NCI-H345 (cell line): ENCODE measurements at places on chromosomes 2 and 18.

- no peak for DNase-seq
These were observed 66.0 kb downstream of the ARL4C start for GRCh38 chr2:234430871-234431270.

DNA sequence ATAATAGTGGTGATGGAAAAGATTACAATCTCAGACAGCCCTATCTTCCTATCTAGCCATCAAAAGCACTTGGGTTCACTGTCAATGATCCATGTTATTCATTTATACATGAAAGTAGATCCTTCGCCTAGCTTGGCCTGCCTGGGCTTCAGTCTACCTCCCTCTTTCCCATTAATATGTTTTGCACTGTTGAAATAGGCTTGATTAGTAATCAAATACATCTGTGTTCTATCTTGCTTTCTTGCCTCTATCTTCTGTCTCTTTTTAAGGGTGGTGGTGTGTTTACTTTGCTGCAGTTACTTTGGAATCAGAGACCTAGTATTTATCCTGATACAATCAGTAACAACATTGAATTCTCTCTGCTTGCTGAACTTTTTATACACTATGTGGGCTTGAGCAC, 521.2 kb downstream of the TNS1 start:
- no peak for DNase-seq

- no peak for DNase-seq
These were observed 116.6 kb downstream of the HDAC4 start for GRCh38 chr2:239283961-239284795.

- DNase-seq, result no peak
These were observed 64.3 kb upstream of the MSTN start for GRCh38 chr2:190126798-190127197.

DNA sequence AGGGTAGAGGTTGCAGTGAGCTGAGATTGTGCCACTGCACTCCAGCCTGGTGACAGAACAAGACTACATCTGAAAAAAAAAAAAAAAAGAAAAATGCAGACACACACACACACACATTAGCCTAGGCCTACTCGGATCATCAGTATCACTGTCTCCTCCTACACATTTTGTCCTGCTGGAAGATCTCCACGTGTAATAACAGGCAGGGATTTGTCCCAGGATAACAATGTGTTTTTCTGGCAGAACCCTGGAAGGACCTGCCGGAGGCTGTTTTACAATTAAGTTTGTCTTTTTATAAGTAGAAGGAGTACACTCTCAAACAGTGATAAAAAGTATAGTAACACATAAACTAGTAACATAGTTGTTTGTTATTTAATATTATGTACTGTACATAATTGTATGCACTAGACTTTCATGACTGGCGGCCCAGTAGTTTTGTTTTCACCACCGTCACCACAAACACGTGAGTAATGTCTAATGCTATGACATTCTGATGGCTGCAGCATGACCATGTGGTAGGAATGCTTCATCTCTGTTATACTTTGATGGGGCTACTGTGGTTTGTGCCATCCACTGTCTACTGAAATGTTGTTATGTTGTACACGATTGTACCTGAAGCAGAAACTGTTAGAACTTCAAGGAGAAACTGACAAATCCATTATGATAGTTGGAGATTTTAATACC, 130.6 kb downstream of the ATP9B start:
- DNase-seq, result no peak

GRCh38 chr2:219049282-219049681, 8.0 kb upstream of the CFAP65 start:
- DNase-seq, result no peak

DNA sequence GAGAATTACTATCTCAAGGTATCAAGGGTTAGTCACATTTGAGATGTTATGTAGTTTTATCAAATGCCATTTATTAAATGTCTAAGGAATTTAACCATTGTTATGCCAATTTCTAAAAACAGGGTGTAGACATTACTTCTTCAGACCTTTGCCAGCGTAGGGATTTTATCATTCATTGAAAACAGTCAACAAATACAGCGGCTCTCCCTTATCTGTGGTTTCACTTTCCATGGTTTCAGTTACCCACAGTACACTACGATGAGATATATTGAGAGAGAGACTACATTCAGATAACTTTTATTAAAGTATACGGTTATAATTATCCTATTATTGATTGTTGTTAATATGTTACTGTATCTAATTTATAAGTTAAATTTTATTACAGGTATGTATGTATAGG, 234.7 kb downstream of the TMX3 start:
- DNase-seq, result no peak

DNA sequence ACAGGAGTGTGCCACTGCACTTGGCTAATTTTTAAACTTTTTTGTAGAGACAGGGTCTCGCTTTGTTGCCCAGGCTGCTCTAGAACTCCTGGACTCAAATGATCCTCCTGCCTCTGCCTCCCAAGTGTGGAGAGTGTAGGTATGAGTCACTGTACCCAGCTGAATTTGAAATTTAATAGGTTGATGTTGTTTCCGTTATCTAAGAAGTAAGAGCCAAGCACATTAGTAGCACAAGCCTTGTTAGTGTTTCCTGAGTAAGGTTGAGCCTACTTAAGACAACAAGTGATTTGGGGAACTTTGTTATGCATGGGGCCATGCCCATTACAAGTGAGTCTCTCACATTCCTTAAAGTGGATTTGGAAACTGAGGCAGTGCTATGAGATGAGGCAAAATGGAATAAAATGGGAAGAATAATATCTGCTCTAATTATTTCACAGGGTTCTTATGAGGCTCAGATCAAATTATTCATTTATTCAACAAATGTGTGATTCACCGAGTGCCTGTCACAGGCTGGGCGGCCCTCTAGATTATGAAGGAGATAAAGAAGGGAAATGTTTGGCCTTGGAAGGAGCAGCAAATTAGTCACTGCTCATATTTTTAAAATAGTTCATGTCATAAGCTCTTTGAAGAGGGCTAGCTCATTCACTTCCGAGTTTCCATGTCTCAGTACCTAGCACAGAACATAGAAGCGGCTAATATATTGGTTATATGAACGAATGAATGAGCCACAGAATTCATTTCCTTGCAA, 217.2 kb downstream of the LDLRAD4 start:
- DNase-seq, result no peak

- DNase-seq, result no peak
These were observed 677.5 kb upstream of the FSHR start for GRCh38 chr2:49831698-49832367.

DNA sequence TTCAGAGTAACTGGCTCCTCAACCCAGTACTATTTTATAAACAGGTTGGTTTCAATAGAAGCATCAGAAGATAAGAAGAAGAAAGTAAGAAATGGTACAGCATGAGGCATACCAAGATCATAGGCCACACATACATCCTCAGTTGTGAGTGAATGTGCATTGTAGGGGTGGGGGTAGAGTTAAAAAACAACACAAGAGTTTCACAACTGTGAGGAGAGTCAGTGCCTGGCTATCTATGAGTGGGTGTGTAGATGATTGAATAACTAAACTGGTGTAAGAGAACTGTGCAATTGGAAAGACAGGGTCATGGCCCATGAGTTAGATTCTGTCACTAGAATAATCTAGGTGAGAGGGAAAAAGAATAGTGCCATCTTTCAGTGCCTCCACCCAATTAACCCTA, 748.2 kb upstream of the ACVR2A start:
- no peak for DNase-seq

- DNase-seq, result no peak
These were observed 114.4 kb upstream of the PDE1A start for GRCh38 chr2:182541268-182541667.

GRCh38 chr2:47555368-47555767, 152.4 kb downstream of the MSH2 start:
- no peak for DNase-seq

- no peak for DNase-seq
These were observed 126.5 kb downstream of the ZNF407 start for GRCh38 chr18:74724186-74724585.

GRCh38 chr2:14385043-14385442, 247.5 kb upstream of the LRATD1 start:
- no peak for DNase-seq

GRCh38 chr2:60324536-60324935, 228.9 kb downstream of the BCL11A start:
- no peak for DNase-seq

DNA sequence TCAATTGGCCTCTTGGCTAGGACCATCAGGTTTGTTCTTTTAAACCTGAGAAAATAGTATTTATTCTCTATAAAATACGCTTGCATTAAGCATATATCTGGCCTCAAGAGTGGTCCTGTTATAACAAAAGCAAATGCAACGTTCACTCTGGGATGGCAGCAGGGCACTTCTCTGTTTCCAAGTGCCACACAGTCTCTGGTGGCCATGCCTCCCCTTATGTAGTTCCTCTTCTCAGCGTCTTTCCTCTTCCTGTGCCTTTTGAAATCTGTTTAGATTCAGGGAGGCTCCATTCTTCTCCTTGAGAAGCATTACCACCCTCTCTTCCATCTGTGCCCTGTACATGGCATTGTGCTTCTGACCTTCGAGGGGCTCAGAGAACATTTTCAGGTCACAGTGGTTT, 51.9 kb downstream of the TSHZ1 start:
- DNase-seq, result no peak

- DNase-seq, result no peak
These were observed 40.4 kb upstream of the ID2 start for GRCh38 chr2:8641301-8641965.

- no peak for DNase-seq
These were observed 75.2 kb downstream of the SOWAHC start for GRCh38 chr2:109689182-109689930.

- DNase-seq, result no peak
These were observed 37.1 kb downstream of the FAM161A start for GRCh38 chr2:61816480-61817355.

GRCh38 chr18:29034113-29034856, 857.4 kb upstream of the CDH2 start:
- DNase-seq, result no peak

DNA sequence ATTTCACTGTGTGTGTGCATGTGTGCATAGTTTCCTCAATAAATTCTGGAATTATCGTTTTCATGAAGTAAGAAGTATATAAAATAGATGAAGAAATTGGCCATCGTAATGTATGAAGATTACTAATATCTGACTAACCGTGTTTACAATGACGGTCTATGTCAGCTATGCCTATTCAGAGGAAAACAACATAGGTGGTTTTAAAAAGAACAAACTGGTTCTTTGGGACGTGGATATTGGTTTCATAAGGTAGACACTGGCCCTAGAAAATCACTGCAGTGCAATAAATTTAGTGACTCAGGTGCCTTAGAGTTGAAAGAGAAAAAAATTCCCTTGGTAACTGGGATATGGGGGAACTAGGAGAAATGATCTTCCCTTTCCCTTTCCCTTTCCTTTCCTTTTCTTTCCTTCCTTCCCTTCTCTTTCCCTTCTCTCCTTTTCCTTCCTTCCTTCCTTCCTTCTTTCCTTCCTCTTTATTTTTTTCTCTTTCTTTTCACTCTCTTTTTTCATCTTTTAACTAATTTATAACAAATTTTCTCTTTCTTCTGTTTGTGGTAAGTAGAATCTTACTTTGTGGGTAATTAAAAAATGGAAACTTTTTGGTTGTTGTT, 36.4 kb downstream of the MAP2 start:
- no peak for DNase-seq

DNA sequence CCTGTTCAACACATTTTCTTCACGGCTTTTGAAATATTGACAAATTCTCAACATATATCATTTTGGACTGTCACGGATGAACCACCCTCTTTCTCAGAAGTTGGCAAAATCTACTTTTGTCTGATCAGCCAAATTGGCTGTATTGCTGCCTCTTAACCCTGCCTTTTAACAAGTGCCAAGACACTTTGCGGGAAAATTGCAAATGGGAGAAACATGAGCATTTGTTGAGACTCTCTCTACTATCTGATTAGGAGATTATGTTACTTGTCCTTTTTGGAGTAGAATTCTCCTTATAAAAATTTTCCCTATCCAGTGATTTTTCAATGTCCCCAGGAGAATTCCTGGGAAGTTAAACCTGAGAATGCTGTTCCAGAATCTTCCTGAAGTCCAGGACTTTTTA, 256.2 kb upstream of the ZSWIM2 start:
- DNase-seq, result no peak

- no peak for DNase-seq
These were observed 264.1 kb downstream of the HDAC4 start for GRCh38 chr2:239136762-239137161.

DNA sequence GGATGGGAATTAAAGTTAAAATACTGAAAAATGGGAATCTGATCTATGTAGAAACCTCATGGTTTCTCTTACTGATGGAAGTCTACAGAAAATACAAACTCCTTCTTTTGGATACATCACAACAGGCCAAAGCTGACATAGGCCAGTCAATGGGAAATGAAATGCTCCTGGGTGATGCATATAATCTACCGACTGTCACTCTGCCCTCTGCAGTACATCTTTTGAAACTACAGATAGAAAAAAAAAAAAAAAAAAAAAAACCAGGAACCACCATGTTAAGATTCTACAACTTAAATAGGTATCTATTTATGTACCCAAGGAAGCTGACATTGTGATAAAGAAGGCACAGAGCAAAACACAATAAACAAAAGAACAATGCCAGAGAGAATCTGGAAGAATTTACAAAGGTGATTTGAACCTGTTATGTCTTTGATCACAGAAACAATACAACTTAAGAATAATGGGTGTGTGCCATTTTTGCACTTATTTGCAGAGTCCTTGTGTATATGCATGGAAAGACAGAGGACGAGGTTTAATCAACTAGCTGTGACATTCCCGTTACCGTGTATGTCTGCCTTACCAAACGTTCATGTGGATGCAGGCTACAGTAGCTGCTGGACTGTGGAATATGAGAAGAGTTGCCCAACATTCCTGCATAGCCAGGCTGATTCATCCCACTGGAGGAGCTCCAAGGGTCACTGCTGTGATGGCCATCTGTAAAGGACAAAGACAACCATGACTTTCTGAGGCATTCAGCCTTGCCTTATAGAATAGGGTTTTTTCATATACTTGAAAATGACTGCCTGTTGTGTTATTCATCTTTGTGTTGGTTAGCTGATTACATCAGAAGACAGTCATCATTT, 312.7 kb downstream of the TCF4 start:
- no peak for DNase-seq

DNA sequence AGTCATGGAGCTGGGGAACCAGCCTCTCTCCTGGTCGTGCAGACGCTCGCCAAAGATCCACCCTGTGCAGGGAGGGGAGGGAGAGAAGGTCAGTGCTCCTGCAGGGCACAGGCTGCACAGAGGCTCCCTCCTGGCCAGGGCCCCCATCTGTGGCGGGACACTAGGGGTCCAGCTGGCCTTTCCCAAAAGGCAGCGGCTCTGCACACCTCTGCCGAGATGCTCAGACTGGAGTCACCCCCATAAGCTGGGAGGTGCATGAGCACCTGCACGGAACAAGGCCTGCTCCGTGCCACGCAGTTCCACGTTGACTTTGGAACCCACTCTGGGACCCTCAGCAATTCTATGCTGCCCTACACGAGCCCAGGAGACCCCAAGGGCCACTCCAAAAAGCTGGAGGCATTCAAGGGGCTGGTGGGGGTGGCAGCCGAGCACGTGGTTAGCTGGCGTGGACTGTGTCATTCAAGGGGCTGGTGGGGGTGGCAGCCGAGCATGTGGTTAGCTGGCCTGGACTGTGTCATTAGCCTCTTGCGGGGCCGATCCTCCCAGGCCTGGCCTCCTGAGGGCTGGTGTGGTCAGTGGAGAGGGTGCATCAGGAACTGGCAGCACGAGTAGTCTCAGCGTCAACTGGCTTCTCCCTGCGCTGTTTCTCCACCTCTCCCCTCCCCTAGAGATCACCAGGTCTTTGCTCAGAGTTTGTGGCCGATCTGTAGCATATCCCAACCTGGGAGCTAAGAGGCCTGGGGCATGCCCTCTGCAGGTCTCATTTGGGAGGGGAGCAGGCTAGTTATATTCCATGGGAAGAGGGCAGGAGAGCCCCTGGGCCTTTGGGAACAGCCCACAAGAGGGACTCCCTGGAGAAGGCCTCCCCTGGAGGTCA, 9.8 kb downstream of the SNORC start:
- DNase-seq, result no peak

GRCh38 chr18:43751835-43752234, 474.5 kb upstream of the SYT4 start:
- DNase-seq, result no peak
